ENCODE measurements at places on chromosomes 5 and 9. TPM values are rescaled to one million over a fixed set of nuclear protein-coding genes. Genes with fewer than 3 reads are reported as not detected.

PRR7 gene
- 5.3 TPM for total RNA-seq

GLDC gene
- 3.3 TPM for total RNA-seq

SIT1 gene
- 0.25 TPM for total RNA-seq

CD74 gene
- total RNA-seq: 1.6 TPM

GFI1B gene
- not detected for total RNA-seq

POU5F2 gene
- total RNA-seq: 0.53 TPM

GPBP1 gene
- total RNA-seq: 59.6 TPM

SOWAHA gene
- not detected for total RNA-seq

ELAVL2 gene
- total RNA-seq: 0.12 TPM

TMEM252 gene
- total RNA-seq: not detected

CDKN2B gene
- 4.4 TPM for total RNA-seq

AMBP gene
- total RNA-seq: 0.53 TPM

SNCB gene
- 0.12 TPM for total RNA-seq

CCNO gene
- 0.40 TPM for total RNA-seq

CNTFR gene
- not detected for total RNA-seq

KLF4 gene
- total RNA-seq: 25.3 TPM

ANAPC2 gene
- 21.9 TPM for total RNA-seq

RMRP gene
- total RNA-seq: 33,640 TPM

MARCOL gene
- total RNA-seq: not detected

SPATA31D4 gene
- total RNA-seq: not detected

PITX1 gene
- total RNA-seq: 0.44 TPM

GNG10 gene
- total RNA-seq: 61.7 TPM

PCDHGA3 gene
- 2.9 TPM for total RNA-seq

PCDHGA10 gene
- total RNA-seq: 7.5 TPM

SLC27A6 gene
- total RNA-seq: 0.06 TPM

ZNF658 gene
- total RNA-seq: 4.2 TPM

KCNV2 gene
- total RNA-seq: not detected

GMCL2 gene
- not detected for total RNA-seq

PAM gene
- 971 TPM for total RNA-seq

STXBP1 gene
- total RNA-seq: 16.8 TPM

MEIKIN gene
- 0.06 TPM for total RNA-seq

RORB gene
- 11.6 TPM for total RNA-seq

Measured in aortic smooth muscle cell (primary cell).